ENCODE measurements at places on chromosomes 12 and 14. TPM values are rescaled to one million over a fixed set of nuclear protein-coding genes. Genes with fewer than 3 reads are reported as not detected.

MANSC4 gene
- not detected for total RNA-seq

KRT79 gene
- not detected for total RNA-seq

CLEC7A gene
- 0.22 TPM for total RNA-seq

CD163L1 gene
- 10.2 TPM for total RNA-seq

PTPN6 gene
- 2.2 TPM for total RNA-seq

CCDC175 gene
- not detected for total RNA-seq

IFNG gene
- total RNA-seq: not detected

IL22 gene
- total RNA-seq: not detected

AGAP2 gene
- total RNA-seq: 0.20 TPM

GARIN6 gene
- not detected for total RNA-seq

MEG3 gene
- total RNA-seq: 4.8 TPM

SPIC gene
- total RNA-seq: not detected

MYF5 gene
- not detected for total RNA-seq

USP44 gene
- 0.87 TPM for total RNA-seq

RTN1 gene
- total RNA-seq: under 0.01 TPM
